ENCODE measurements at places on chromosomes 11 and 22. TPM values are rescaled to one million over a fixed set of nuclear protein-coding genes. Genes with fewer than 3 reads are reported as not detected.
A peak's percentile ranks its signal among the peaks of the same experiment; 100 is the strongest.

GRCh38 chr22:29225422-29226090 is 19.9 kb downstream of the EMID1 start:
- DNase-seq = peak; percentile 14

The CFL1 gene
- total RNA-seq = 1,621 TPM

GRCh38 chr11:2683806-2684205 is 16.0 kb downstream of the KCNQ1OT1 start:
- no peak for DNase-seq

GRCh38 chr11:19816817-19817216 is 104.2 kb downstream of the NAV2 start:
- DNase-seq = no peak

The MICAL2 gene
- 52.1 TPM for total RNA-seq

The ZFTA gene
- 5.6 TPM for total RNA-seq

- no peak for DNase-seq
Measured at GRCh38 chr11:16191212-16191867, 165.0 kb downstream of the SOX6 start.

The CCDC73 gene
- total RNA-seq = not detected

GRCh38 chr11:76560219-76560618 is 110.3 kb downstream of the LRRC32 start:
- no peak for DNase-seq

The TPST2 gene
- total RNA-seq = 13.8 TPM

The LRRC32 gene
- total RNA-seq = 0.29 TPM

The CD248 gene
- total RNA-seq = not detected

DNA sequence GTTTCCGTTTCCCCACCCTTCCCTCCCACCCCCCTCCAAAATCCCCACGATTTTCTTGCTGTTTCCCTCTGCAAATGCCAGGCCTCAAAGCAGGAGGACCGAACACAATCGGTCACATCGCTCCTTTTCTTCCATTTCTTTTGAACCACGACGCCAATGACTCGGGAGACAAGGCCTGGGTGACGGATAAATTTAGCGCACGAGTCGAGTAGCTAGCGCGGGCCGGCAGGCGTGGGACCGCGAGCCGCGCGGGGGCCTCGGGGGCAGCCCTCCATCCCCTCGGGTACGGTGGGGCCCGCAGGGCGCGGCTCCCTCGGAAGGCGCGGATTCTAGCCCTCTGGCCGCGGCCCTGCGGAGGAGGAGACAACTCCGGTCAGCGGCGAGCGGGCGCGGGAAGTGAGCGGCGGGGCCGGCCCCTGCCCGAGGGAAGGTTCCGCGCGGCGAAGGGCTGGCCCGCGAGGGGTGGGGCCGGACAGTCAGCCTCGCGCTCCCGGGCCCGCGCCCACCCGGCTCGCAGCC is 414 bp downstream of the JOSD1 start:
- no peak for DNase-seq

GRCh38 chr11:7423946-7424345 is 61.4 kb upstream of the OLFML1 start:
- DNase-seq = no peak

DNA sequence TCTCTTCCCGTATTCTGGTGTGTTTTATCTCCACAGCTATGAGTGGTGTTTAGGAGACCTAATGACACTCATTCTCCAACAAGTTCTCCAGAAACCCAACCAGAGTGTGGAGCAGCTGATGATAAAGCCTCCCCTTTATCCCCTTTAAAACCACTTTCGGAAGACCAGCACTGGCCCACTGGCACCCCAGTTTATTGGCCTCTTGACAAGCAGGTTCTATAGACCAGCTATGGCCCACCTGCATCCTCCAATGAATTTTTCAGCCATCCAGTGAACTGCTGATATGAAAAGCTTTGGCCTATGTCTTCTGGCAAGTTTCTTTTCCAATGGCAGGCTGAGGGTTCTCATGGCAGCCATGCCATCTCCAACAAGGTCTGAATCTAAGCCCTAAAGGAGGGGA is 27.4 kb downstream of the CHST1 start:
- DNase-seq = no peak

The ALDH3B1 gene
- 17.0 TPM for total RNA-seq

DNA sequence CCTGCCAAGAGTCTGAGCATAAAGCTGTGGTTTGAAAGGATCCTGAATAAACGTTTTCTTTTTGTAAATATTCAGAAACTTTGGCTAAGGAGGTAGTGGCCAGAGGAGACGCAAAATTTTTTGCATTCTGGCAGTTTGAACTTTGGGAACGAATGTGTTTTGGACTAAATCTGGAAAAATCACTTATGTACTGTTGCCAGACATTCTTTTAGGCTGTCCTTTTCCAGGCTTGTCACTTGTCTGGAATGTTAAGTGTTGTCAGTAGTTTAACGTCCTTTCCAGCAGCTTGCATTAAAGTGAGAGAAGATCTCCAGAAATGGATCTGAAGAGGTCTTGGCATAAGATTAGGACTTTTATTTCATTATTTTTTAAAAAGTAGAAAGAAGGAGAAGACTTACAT is 18.5 kb downstream of the SPECC1L start:
- DNase-seq = no peak

DNA sequence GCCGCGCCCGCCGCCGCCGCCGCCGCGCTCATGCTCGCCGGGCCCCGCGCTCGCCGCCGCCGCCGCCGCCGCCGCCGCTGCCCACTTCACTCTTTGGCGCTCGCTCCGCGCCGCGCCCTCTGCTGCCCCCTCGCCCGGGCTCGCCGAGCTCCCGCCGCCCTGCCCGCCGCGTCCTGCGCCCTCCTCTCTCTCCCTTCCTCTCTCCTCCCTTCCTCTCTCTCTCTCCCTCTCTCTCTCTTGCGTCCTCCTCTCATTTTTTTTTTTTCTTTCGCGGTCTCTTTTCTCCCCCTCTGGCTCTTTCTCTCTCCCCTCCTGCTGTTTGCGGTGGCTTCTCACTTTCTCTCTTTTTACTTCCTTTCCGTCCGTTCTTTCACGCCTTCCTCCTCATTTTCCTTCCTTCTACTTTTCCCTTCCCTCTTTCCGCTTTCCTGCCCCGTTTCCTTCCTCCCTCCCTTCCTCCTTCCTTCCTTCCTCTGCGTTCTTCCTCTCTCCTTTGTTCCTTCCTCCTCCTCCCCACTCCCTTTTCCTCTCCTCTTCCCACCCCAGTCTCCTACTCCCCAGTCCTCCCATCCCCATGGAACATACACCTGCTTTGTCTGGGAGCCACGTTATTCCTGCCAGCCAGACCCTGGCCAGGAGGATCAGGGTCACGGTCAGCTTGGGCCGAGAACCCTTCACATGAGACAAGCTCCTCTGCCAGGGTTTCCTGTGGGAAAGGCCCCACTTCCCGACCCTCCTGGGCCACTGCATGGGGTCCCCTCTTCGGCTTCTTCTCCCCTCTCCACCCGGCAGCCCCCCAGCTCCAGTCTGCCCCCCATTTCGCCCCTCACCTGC is 19.3 kb upstream of the SHISAL1 start:
- DNase-seq = no peak

GRCh38 chr11:19366992-19367709 is 126.4 kb upstream of the E2F8 start:
- DNase-seq = no peak

DNA sequence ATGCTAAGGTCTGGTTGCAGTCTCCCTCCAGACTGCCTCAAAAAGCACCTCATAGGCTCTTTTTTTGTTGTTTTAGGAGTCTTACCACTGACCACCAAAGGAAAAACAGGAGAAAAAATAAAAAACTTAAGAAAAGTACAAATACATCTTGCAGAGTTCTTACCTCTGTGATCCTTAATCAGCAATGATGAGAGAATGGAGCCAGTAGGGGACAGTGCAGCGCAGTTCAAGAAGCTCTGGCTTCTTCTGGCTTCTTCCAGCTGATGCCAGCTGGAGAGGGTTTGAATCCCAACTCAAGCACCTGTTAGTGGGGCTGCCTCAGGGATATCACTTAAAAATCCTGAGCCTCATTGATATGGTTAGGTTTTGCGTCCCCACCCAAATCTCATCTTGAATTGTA is 223.3 kb upstream of the ISX start:
- DNase-seq = no peak

DNA sequence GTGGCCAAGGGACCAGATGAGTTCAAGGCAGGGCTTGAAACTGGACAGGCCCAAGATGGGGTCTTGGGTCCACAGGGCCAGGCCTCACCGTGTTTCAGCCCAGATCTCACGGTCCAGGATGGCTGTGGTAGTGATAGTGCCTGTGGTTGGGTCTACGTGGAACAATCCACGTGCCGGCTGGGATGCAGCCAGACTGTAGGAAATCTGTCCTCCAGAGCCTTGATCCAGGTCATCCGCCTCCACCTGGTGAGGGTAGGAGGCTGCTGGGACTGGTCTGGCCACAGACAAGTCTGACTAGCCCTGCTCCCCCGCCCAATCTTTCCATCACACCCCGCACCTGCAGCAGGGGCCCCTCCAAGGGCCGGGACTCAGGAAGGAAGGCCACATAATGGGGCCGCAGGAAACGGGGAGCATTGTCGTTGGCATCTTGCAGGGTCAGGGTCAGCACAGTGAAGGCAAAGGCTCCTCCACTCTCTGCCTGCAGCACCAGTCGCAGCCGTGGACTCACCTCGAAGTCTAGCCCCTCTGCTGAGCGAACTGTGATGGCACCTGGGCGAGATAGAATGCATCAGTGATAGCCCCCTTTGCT is 6.7 kb upstream of the TPP1 start:
- DNase-seq = no peak

GRCh38 chr11:18761144-18761543 is 30.5 kb downstream of the PTPN5 start:
- DNase-seq = no peak

The ARHGAP42 gene
- 8.3 TPM for total RNA-seq

The NFAM1 gene
- total RNA-seq = not detected

- DNase-seq = no peak
Measured at GRCh38 chr22:36641902-36642640, 61.5 kb downstream of the CACNG2 start.

DNA sequence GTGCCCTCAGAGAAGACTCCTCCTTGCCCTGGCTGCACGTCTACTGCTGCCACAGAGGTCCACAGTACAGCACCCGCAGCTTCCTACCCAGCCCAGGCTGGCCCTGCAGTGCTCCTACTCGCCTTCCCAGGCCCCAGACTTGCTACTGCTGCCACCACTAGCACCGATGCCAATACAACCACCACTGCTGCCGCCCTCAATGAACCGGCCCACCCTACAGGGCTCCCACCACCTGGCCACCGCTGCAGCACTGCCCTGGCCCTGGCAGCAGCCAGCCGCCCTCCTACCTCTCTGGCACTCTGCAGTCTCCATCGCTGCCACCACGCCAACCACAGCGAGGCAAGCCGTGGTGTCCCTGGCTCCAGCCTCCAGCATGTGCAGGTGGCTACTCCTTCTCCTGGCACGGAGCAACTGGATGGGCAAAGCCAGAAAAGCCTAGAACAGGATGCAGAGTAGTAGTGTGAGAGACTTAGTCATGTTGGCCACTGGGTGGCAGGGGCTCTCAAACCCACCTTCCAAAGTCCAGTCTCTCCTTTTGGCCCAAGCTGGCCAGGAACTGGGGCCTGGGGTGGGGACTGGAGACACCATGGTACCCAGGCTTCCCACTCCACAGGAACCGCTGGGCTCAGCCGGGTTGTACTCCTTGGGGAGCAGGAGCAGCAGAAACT is 39.4 kb downstream of the C22orf42 start:
- DNase-seq = no peak

Data from H4 (cell line).